Foreskin fibroblast (primary cell): ENCODE measurements at places on chromosomes 12 and 14.
A peak's percentile ranks its signal among the peaks of the same experiment; 100 is the strongest.

DNA sequence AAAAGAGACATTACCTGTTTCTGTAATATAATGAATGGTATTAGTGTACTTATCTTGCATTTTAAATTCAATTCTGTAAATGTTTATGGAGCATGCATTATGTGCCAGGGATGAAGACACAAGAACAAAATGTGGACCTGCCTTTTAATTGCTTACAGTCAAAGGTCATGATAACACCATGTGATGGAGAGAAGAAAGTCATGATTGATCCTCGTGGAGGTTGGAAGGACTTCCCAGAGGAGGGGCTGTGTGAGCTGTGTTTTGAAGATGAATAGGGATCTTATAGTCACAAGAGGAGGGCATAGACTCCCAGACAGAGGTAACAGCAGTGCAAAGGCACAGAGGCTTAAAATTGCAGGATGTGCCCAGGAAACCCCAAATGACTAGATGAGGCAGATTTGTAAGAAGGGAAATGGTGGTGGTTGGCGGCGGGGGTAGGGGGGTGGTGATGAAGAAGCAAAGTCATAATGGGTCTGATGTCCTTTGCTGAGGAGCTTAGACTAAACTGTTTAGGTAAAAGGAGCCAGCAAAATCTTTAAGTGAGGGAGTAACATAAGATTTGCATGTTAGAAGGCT is 151.5 kb downstream of the PRKCH start:
- peak; percentile 54 for DNase-seq

DNA sequence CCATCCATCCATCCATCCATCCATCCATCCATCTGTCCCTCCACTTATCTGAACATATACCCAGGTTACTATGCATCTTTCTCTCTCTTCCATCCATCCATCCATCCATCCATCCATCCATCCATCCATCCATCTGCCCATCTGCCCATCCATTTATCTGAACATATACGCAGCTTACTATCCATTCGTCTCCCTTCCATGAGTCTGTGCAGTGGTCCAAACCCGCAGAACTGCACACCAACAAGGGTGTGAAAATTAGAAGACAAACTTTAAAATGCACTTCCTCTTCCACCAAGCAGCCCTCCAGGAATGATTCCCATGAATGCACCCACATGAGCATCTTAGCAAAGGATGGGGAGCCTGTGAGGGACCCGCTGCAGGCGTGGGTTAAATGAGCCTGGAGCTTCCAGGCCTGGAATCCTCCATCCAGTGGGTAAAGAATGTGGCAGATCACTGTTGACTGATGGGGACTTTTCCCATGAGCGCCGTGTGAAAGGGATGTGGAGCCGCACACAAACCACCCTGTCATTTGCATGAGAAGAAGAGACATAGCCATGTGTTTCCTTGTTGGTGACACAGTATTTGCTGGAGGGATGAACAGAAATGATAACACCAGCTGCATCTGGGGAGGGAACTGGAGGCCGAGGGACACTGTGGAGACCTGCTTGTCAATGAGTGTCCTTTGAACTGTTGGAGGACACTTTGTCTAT is 376.6 kb downstream of the ADGRD1 start:
- DNase-seq = no peak

DNA sequence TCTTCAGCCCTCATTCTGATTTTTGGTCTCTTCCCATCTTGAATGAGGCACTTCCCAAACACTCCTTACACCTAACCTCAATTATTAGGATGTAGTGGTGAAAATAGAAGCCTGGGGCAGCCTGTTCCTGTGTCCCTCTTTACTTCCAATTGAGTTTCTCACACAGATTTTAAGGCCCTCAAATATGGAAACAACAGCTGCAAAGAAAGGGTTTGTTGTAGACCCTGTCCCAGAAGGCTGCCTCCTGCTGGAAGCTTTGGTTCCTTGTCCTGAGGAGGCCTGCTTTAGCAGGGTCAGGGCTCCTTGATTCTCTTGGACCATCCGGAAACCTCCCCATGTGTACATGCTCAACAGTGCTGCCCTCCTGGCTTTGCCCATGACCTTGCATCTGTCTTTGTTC is 101.3 kb downstream of the TGFB3 start:
- no peak for DNase-seq

DNA sequence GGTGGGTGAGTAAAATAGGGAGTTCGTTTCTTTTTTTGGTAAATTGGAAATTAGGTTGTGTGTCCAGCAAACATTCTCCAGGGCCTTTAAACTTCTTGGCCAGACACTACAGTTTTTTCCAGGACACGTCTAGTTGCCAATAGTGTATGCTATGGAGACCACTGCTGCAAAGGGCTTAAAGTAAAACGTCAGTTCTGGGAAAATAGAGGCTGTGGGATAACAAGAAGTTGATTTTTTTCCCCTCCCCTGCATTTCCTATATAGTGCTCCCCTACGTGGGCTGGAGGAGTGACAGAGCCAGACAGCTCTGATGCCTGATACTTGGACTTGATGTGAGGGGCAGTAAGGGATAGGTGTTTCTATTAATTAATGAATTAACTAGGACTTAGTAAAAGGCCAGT is 2.4 kb downstream of the ACVR1B start:
- DNase-seq = no peak

DNA sequence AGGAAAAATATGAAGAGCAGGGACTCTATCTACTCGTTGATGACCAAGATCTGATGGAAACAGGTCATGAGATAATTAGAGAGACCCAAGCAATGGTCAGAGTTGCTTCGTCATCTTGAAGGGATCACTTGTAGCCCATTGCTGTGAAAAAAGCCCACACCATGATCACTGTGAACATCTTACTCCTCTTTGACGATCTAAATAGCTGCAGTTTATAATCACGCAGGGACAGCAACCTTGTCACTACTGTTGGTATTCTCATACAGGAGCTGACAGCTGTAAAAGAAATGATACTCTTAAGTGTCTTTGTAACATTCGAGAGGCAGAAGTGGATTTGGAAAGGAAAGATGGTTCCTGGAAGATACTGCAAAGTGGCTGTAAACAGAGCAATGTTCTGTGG is 33.7 kb upstream of the RERGL start:
- DNase-seq = no peak

DNA sequence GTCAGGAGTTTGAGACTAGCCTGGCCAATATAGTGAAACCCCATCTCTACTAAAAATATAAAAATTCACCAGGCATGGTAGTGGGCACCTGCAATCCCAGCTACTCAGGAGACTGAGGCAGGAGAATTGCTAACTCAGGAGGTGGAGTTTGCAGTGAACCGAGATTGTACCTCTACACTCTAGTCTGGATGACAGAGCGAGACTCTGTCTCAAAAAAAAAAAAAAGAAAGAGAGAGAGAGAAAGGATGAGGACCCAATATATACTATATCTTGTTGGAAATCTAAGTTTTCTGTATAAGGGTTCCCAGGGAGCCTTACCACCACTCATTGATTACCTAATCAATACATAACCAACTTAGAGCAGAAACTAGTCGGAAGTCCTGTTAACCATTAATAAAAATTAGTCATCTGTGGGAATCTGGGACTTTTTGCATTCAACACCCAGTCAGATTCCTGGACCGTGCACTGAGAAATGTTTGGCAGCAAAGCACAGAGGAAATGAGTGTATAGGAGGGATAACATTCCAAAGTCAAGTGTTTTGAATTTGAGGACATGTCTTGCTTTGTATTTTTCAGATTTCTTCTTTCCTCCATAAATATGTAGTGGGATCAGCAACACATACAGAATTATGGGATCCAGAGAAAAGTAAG is 44.8 kb upstream of the NR2C1 start:
- peak; percentile 90 for DNase-seq

- no peak for DNase-seq
Measured at GRCh38 chr14:72742118-72742837, 151.6 kb downstream of the DPF3 start.

DNA sequence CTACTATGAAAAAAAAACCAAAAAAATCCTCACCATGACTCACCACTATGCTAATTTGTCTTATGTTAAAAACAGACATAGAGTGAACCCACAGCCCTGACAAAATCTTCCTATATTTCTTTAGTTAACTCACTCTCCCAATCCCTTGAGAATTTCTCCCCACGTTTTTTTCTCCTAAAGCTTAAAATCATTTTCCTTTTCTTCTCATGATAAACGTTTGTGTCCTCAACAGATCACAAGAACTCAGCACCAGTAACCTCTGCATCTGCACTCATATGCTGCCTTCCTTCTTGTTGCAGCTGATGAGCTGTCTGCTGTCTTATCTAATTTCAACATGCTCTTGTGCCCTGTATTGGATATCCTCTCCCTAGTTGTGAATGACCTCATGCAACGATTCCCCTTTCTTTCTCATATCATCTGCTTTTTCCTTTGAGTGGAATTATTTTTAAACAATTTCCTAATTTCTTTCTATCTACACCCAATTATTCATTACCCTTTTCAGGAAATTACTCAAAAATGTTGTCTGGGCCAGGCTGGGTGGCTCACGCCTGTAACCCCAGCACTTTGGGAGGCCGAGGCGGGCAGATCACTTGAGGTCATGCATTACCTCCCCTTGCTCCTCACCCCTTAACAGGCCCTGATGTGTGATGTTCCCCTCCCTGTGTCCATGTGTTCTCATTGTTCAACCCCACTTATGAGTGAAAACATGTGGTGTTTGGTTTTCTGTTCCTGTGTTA is 427.5 kb upstream of the MGAT4C start:
- DNase-seq = peak; percentile 20

GRCh38 chr12:82952946-82953345 is 266.2 kb downstream of the TMTC2 start:
- DNase-seq = no peak

GRCh38 chr14:89267163-89267562 is 149.9 kb downstream of the FOXN3 start:
- no peak for DNase-seq

GRCh38 chr12:106249411-106250135 is 1.8 kb upstream of the CKAP4 start:
- DNase-seq = no peak

GRCh38 chr12:111298582-111299436 is 70.1 kb downstream of the PHETA1 start:
- DNase-seq = peak; percentile 16

DNA sequence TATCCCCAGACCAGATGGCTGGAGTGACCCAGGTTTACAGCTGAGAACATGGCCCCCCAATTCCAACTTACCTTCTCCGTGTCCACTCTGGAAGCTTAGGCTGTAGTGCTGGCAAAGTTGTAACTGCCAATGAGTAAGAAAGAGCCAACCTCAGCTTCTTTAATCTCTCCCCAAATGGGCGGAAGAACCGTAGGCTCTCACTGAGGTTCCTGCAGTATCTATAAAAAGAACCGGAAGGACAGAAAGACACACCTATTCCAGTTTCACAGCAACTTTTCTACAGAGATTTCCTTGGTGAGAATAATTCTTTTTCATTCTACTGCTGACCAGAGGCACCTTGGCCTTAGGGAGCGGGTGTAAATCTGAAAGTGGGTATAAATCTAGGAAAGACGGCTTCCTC is at the start of gene GPRC5D:
Gene GPRC5D, minus strand, starts transcription at position 135 of the 400 bp plus-strand sequence. CDS start 1,786 bp downstream, outside the sequence.
- no peak for DNase-seq

DNA sequence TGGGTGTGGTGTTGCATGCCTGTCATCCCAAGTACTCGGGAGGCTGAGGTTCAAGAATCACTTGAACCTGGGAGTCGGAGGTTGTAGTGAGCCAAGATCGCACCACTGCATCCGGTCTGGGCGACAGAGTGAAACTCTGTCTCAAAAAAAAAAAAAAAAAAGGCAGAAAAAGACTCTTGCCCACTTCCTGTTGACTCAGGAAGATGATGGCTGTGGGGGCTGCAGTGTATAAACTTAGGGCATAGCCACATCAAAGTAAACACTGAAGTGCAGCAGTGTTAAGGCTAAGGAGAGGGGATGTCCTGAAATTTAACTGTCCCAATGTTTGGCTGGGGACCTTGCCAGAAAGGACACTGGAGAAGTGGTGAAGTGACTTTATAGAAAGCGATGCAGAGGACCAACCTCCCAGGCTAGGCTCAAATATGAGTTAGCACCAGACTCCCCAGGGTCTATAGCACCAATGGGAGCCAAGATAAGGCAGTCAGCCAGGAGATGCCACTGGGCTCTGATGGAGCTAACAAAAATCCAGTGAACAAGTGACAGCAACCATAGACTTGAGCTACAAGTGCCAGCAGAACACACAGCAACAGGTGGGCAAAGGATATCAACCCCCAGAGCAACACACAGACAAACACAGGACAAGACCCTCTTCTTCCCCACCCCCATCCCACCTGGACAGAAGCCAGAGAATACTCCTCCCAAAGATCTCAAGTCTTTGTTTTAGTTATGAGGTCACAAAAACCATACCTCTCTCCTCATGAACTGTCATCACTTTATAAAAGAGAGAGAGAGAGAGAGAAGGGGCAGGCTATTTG is 28.0 kb downstream of the NELL2 start:
- DNase-seq = no peak

- peak; percentile 86 for DNase-seq
Measured at GRCh38 chr12:75177997-75178396, 31.6 kb downstream of the KCNC2 start.
